ENCODE measurements at places on chromosomes 16 and 17.

- DNase-seq, result no peak
Measured at GRCh38 chr17:8412089-8412488, 14.5 kb upstream of the RNF222 start.

GRCh38 chr17:6170349-6170748 lies 100.2 kb downstream of the WSCD1 start:
- DNase-seq, result no peak

GRCh38 chr17:39820987-39821386 lies 43.1 kb downstream of the IKZF3 start:
- no peak for DNase-seq

- DNase-seq, result no peak
Measured at GRCh38 chr17:65670667-65671371, 109.4 kb upstream of the AXIN2 start.

DNA sequence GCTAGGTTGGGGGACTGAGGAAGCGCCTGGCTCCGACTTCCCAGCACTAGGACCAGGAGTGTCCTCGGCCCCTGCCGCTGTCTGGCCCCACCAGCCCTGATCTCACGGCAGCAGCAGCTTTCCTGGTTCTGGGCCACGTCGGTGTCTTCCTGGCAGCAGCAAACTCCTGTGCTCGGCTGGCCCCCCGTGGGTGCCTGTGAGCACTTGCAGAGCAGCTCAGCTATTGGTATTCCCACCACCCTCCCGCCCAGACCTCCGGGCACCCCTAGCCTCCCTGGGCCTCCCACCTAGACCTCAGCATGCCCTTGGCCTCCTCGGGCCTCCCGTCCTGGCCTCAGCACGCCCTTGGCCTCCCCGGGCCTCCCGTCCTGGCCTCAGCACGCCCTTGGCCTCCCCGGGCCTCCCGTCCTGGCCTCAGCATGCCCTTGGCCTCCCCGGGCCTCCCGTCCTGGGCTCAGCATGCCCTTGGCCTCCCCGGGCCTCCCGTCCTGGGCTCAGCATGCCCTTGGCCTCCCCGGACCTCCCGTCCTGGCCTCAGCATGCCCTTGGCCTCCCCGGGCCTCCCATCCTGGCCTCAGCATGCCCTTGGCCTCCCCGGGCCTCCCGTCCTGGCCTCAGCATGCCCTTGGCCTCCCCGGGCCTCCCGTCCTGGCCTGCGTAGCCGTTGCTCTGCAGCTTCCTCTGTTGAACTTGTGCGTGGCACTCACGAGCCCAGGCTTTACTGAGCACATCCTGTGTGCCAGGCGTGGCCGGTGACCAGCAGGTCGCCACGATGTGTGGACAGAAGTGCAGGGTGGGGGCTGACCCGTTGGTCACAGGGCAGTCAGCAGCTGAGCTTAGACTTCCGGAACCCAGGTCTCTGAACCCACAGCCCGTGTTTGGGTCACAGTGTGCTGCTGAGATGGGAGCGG lies 51.8 kb upstream of the ACSF3 start:
- no peak for DNase-seq

- DNase-seq, result peak; percentile 66
Measured at GRCh38 chr17:74569020-74570003, 2.0 kb upstream of the CD300H start.

DNA sequence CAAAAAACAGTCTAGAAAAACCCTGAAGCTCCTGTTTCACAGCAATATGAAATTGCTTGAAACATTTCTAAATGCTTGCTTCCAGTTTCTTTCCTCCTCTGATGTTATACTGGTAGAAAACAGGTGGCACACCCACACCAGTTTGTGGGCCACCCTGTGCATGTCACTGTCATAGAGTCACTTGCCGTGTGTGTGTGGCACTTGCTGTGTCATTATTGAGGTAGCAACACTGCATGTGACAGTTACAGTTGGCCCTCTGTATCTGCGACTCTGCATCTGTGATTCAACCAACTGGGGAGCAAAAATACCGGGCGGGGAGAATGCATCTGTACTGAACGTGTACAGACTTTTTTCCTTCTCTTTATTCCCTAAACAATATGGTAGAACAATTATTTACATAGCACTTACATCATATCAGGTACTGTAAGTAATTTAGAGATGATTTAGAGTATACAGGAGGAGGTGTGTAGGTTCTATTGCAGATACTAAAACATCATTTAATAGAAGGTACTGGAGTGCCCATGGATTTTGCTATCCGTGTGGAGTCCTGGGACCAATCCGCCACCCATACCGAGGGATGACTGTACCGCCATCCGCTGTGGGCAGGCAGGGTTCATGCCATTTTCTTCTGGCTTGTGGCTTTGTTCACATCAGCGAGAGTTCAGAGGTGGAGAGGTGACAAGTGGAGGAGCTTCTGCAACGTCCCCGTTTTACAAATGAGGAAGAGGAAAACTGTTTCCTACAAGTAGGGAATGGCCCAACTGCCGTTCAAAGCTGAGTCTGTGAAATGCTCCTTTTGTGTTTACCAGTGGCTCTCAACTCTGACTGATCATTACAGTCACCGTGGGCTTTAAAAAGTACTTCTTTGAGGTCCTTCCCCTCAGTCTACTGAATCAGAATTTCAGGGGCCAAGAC lies 373.7 kb downstream of the SNX29 start:
- no peak for DNase-seq

DNA sequence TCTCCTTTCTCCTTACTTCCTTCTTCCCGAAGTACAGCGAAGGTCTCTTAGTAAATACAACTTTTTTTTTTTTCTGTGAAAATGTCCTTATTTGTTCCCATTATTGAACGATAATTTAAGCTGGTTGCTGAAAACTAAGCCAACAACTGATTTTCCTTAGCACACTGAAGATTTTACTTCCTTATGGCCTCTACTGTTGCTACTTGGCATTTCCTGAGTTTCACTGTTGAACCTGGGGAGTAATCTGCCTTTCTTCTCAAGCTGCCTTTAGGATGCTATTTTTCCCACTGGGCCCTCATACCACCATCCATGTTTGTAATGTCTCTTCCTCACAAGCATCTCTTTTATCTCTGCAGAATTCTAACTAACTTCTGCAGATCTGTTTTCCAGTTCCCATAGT lies 26.1 kb downstream of the UBE2O start:
- DNase-seq, result no peak

DNA sequence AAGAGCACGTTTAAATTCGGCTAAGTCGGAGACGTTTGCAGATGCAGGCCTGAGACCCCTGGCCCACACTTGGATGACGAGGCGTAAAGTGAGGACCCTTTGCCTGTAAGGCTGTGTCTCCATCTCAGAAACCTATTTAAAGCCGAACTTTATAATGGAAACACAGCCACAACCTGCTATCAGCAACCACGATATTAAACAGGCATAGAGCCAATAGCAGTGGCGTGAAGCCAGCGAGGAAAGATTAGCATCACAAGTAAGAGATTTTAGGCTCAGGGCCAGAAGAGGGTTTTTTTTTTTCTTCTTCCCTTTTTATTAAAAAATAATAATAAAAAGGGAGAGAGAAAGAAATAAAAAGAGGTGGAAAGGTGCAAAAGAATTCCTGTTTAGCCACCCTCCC lies 111.3 kb upstream of the NOL11 start:
- DNase-seq, result no peak

GRCh38 chr16:4375717-4376116 lies 4.1 kb downstream of the VASN start:
- DNase-seq, result no peak

GRCh38 chr16:85428168-85428898 lies 184.8 kb upstream of the GSE1 start:
- DNase-seq, result peak; percentile 59

DNA sequence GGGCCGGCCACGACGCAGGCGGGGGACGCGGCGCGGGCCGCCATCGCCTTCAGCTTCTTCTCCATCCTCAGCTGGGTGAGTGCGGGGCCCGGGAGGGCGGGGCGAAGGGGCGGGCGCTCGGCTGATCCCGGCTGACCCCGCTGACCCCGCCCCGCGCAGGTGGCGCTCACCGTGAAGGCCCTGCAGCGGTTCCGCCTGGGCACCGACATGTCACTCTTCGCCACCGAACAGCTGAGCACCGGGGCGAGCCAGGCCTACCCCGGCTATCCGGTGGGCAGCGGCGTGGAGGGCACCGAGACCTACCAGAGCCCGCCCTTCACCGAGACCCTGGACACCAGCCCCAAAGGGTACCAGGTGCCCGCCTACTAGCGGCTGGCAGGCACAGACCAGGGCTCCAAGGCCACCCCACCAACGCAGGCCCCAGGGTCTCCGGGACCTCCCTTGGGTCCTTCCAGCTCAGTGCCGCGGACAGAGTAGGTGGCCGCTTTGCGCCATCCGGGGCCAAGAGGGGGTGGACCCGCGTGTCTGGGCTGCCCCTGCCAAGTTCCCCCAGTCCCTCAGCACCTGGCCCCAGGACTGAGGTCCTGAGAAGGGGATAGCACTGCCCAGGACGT lies 3.0 kb downstream of the SYNGR3 start:
- DNase-seq, result no peak

- no peak for DNase-seq
Measured at GRCh38 chr17:28399808-28400207, 6.2 kb downstream of the SLC46A1 start.

DNA sequence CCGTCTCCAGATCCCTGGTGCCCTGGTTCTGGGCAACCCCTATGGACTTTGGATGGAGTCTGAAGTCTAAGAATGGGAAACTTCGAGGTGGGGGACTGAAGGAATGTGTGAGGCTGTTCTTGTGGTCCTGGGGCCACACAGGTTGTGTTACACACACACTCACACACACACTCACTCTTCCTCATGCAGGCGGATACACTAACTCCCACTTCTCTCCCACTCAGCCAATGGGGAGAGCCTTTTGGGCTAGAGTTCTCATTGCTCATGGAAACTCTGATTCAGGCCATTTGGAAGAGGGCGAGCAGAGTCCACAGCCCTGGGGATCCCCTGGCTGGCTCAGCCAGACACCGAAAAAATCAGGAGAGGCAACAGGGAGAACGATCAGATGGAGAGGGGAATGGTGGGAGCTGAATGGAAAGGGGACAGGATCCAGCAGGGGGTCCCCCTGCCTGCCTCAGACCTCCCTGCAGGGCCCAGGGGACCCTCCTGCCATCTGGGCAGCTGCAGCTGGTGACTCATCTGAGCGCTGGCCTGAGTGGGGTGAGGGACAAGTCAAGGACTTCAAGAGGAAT lies 9.1 kb downstream of the IGFBP4 start:
- DNase-seq, result peak; percentile 41

All from activated CD4-positive, alpha-beta memory T cell treated with anti-CD3 and anti-CD28 coated beads for 36 hours (primary cell).